ENCODE measurements at places on chromosomes 11 and 22. TPM values are rescaled to one million over a fixed set of nuclear protein-coding genes. Genes with fewer than 3 reads are reported as not detected.
A peak's percentile ranks its signal among the peaks of the same experiment; 100 is the strongest.

MRGPRX4 gene
- polyA plus RNA-seq = not detected

NLRP10 gene
- polyA plus RNA-seq = not detected

C11orf91 gene
- not detected for polyA plus RNA-seq

OR51B4 gene
- not detected for polyA plus RNA-seq

PYGM gene
- polyA plus RNA-seq = 2.1 TPM

KDM4E gene
- polyA plus RNA-seq = not detected

P2RY2 gene
- polyA plus RNA-seq = 4.2 TPM

RHOD gene
- 11.2 TPM for polyA plus RNA-seq

ZNF280A gene
- not detected for polyA plus RNA-seq

- no peaks in the 10 kb centered on the region for H3K27me3 ChIP-seq
- H3K4me3 ChIP-seq = no peak overlapping the region
- no peaks in the 10 kb centered on the region for H3K4me1 ChIP-seq
- no peak for DNase-seq
Measured at GRCh38 chr11:34154059-34154875, 48.8 kb downstream of the NAT10 start.

- no peak within 1 kb of the TSS for H3K27ac ChIP-seq
- H3K4me3 ChIP-seq = peak within 1 kb of the TSS; percentile 41
- DNase-seq = no peak
- no peaks in the 10 kb centered on the region for H3K36me3 ChIP-seq
Measured at GRCh38 chr11:117796872-117797529, at the start of gene DSCAML1. Gene DSCAML1, minus strand, starts transcription at chr11:117797216. Its CDS starts 137 bp downstream, at chr11:117797079.

- DNase-seq = no peak
- no peak overlapping the region for H3K4me3 ChIP-seq
Measured at GRCh38 chr11:131618201-131618600, 247.8 kb downstream of the NTM start.

DNA sequence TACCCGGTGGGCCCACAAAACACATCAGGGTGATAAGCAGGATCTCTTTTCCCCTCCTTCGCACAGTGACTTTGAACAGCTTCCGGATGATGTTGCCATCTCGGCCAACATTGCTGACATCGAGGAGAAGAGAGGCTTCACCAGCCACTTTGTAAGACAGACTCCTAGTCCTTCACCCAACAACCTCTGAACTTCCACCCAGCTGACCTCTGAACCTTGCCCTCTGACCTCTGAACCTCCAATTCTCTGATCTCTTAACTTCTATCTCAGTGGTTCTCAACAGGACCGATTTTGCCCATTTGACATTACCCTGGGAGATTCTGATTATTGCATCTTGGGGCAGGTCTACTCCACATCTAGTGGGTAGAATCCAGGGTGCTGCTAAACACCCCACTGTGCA is 3.2 kb downstream of the NCF4 start:
- DNase-seq = no peak
- peaks cover 19% of the 10 kb centered on the region for H3K27me3 ChIP-seq
- no peaks in the 10 kb centered on the region for H3K36me3 ChIP-seq
- no peak overlapping the region for H3K27ac ChIP-seq
- no peaks in the 10 kb centered on the region for H3K4me1 ChIP-seq

DNA sequence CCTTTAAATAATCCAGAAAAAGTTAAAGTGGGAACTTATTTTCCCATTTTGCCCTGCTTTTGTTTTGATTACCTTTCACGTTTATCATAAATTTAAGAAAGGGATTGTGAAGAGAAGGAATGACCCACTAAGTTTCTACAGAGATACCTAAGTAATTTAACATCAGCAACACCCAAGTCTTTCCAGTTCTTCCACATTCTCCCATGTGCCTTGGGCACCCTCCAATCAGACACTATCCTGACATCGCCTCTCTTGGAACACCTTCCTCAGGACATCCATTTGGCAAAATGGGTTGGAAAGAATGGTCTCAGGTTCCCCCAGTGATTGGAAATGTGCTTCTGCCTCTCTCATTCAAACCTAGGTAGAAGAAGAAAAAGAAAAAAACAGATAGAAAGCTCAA is 6.3 kb downstream of the BBOX1 start:
- no peaks in the 10 kb centered on the region for H3K4me1 ChIP-seq
- no peaks in the 10 kb centered on the region for H3K36me3 ChIP-seq
- DNase-seq = no peak
- H3K4me3 ChIP-seq = no peak overlapping the region

GRCh38 chr22:17954200-17954859 is 70.0 kb downstream of the MICAL3 start:
- H3K4me1 ChIP-seq = peaks cover 61% of the 10 kb centered on the region
- no peak overlapping the region for H3K4me3 ChIP-seq
- DNase-seq = peak; percentile 28
- no peaks in the 10 kb centered on the region for H3K36me3 ChIP-seq
- H3K27me3 ChIP-seq = no peaks in the 10 kb centered on the region

- no peaks in the 10 kb centered on the region for H3K4me1 ChIP-seq
- peaks cover 22% of the 10 kb centered on the region for H3K27me3 ChIP-seq
- no peak overlapping the region for H3K27ac ChIP-seq
- H3K4me3 ChIP-seq = no peak overlapping the region
Measured at GRCh38 chr22:49676783-49677494, 150.7 kb downstream of the BRD1 start.

DNA sequence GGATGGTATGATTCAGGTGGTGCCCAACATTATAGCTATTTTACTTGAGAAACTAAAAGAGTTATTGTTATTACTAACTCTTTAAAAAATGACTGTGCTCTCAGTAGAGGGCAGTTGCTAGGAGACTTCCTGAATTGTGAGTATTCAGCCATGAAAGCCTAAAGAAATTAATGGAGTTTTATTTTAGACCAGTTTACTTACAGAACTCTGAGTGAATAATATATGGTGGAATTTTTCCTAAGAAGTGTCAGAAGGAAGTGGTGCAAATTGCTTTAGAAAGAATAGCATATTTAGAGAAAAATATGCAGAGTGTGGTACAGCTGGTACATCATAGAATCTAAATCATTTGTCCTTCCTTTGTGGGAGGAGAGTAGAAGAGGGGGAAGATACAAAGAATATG is 689.9 kb upstream of the CCDC90B start:
- no peak for DNase-seq
- H3K27ac ChIP-seq = no peak overlapping the region
- no peaks in the 10 kb centered on the region for H3K36me3 ChIP-seq
- H3K27me3 ChIP-seq = no peaks in the 10 kb centered on the region

DNA sequence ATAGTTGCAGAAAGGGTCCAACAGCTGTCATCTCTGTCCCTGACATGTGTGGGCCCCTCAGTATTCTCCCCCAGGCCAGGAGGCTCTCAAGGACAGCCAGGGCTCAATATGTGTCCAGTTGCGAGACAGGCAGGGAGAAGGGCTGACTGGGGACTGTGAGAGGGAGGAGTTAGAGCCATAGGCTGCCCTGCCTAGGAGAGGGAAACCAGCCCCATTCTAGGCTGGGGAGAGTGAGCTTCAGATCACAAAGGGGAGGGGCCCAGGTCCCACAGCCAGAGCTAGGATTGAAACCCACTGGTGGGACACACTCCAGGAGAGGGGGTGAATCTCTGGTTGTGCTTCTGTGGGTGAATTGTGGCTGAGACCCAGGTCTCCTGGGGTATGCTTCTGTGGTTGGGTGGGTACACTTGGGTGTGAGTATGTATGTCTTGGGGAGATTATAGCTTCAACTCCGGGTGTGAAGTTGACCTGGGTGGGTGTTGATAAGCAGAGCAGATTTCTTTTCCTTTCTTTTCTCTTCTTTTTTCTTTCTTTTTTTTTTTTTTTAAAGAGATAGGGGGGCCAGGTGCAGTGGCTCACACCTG is 2.1 kb upstream of the CARNS1 start:
- H3K36me3 ChIP-seq = no peaks in the 10 kb centered on the region
- no peak overlapping the region for H3K27ac ChIP-seq
- peaks cover 22% of the 10 kb centered on the region for H3K4me1 ChIP-seq
- DNase-seq = no peak
- H3K4me3 ChIP-seq = no peak overlapping the region

DNA sequence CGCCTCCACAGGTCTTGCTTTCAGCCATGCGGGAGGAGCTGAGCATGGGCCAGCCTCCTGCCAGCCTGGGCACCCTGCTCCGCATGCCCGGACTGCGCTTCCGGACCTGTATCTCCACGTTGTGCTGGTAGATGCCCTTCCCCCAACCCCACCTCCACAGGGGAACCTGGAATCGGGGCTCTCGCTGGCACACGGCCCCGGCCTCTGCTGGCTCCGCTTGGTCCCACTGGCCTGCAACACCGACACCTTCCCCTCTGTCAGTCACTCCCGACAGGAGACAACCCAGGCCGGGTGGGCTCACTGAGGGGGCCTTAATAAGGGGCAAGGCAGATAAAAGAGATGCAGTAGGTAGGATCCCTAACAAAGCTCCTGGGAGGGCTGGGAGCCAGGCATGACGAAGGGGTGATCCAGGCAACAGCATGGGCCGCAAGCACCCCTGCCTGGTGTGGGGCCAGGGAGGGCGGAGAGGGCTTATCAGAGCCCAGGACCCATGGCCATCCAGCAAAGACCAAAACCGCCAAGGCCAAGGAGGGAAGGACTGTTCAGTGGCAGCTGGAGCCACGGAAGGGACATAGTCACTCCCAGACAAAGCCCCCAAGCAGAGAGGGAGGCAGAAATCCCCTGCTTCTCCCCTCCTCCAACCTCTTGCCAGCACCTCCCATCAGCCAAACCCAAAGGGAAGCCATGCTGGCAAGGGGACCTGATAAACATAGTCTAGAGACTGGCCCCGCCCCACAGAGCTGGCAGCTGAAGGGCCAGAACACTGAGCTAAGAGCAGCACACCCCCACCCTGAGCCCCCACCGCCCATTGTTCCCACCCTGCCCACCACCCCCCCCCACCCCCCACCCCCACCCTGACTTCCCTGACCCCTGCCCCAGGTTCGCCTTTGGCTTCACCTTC is 8.0 kb downstream of the SLC22A12 start:
- DNase-seq = no peak

DNA sequence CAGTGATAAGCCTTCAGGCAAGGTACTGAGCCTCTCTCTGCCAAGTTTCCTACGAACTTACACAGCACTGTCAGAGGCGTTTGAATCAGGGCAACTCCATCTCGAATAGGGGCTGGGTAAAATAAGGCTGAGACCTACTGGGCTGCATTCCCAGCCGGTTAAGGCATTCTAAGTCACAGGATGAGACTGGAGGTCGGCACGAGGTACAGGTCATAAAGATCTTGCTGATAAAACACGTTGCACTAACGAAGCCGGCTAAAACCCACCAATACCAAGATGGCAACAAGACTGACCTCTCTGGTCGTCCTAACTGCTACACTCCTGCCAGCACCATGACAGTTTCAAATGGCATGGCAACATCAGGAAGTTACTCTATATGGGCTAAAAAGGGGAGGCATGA is 20.4 kb upstream of the POGLUT3 start:
- no peak overlapping the region for H3K27ac ChIP-seq
- no peaks in the 10 kb centered on the region for H3K4me1 ChIP-seq
- no peak for DNase-seq
- H3K4me3 ChIP-seq = no peak overlapping the region
- no peaks in the 10 kb centered on the region for H3K36me3 ChIP-seq

DNA sequence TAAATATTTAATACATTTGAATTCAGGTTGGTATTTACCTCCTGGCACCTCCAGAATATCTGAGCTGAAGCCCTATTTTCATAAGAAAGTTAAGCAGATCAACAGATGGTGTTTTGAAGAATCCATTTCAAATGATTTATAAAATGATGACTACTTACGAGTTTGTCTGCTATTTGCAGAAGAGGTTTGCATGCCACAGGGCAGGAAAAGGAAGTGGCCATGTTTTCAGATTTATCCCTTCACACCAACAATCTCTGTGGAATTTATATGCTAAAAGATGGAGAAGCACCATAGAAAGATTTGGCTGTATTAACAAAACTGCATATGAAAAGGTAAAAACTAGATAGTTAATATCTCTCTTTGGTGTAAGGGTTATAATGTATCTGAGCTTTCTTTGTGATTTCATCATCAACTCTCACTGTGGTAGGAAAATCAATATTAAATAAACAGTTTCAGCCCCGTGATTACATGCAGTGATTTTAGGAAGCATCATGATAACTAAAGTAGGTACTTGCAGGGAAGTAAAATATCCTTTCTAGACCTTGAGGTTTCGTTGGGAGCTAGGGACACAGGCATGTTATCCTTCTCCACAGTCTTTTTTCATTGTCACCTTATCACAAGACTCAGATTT is 2.6 kb downstream of the BMAL1 start:
- DNase-seq = no peak
- peaks cover 12% of the 10 kb centered on the region for H3K4me1 ChIP-seq
- no peaks in the 10 kb centered on the region for H3K36me3 ChIP-seq
- H3K27me3 ChIP-seq = no peaks in the 10 kb centered on the region
- no peak overlapping the region for H3K4me3 ChIP-seq
- no peak overlapping the region for H3K27ac ChIP-seq

DNA sequence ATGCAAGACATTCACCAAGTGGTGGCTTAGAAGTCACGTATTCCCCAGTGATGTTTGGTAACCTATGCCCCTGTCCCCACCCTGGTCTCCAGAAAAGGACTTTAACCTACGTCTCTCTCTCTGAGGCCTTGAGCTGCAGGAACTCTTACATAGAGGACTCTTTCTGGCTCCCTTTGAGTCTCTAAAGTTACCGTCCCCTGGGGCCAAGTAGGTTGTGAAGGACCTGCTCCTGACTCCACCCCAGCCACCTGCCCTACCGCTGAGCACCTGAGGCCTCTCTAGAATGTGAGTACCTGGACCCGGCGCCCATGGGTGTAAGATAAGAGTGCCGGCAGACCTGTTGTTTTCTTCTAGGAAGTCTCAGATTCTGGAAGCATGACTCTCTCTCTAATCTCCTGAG is 95.4 kb downstream of the TIMP3 start:
- no peak overlapping the region for H3K27ac ChIP-seq
- no peaks in the 10 kb centered on the region for H3K27me3 ChIP-seq
- H3K36me3 ChIP-seq = no peaks in the 10 kb centered on the region
- DNase-seq = no peak
- H3K4me3 ChIP-seq = no peak overlapping the region

DNA sequence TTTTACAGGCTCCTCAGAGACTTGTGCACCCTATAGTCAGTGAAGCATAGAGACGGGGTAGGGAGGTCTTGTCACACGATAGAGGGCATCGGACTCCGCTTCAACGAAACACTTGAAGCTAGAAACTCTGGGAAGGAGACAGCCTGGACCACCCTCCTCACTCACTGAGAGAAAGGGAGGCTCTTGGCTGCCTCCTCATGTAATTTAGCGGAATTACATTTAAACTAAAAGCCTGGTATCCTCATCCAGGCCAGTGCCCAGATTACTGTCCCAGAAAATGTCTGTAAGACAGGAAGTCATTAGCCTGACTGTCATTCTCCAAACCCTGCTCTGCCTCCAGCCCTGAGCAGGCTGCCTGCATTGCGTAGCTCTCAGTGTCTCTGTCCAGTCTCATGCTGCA is 36.0 kb downstream of the TTLL1 start:
- no peak overlapping the region for H3K27ac ChIP-seq
- peaks cover 22% of the 10 kb centered on the region for H3K36me3 ChIP-seq
- H3K4me3 ChIP-seq = no peak overlapping the region
- no peaks in the 10 kb centered on the region for H3K27me3 ChIP-seq

GRCh38 chr22:43923631-43924464 is at the start of gene PNPLA3:
Gene PNPLA3, plus strand, starts transcription at chr22:43923805. Its CDS starts 107 bp downstream, at chr22:43923912.
- DNase-seq = peak; percentile 92
- H3K36me3 ChIP-seq = no peaks in the 10 kb centered on the region
- peaks cover 13% of the 10 kb centered on the region for H3K4me1 ChIP-seq
- peak within 1 kb of the TSS; percentile 61 for H3K4me3 ChIP-seq
- H3K27ac ChIP-seq = peak within 1 kb of the TSS; percentile 63

- no peak for DNase-seq
- no peaks in the 10 kb centered on the region for H3K27me3 ChIP-seq
- H3K36me3 ChIP-seq = peaks cover 11% of the 10 kb centered on the region
- no peak overlapping the region for H3K27ac ChIP-seq
- H3K4me3 ChIP-seq = no peak overlapping the region
Measured at GRCh38 chr11:44901120-44901633, 49.5 kb downstream of the TP53I11 start.

GRCh38 chr11:120296554-120296953 is 28.5 kb upstream of the TLCD5 start:
- H3K36me3 ChIP-seq = no peaks in the 10 kb centered on the region
- no peaks in the 10 kb centered on the region for H3K4me1 ChIP-seq
- H3K4me3 ChIP-seq = no peak overlapping the region
- no peaks in the 10 kb centered on the region for H3K27me3 ChIP-seq
- H3K27ac ChIP-seq = no peak overlapping the region

Measured in sigmoid colon (tissue), 7 donors.